Foreskin fibroblast (primary cell): ENCODE measurements at places on chromosomes 12 and 14.

DNA sequence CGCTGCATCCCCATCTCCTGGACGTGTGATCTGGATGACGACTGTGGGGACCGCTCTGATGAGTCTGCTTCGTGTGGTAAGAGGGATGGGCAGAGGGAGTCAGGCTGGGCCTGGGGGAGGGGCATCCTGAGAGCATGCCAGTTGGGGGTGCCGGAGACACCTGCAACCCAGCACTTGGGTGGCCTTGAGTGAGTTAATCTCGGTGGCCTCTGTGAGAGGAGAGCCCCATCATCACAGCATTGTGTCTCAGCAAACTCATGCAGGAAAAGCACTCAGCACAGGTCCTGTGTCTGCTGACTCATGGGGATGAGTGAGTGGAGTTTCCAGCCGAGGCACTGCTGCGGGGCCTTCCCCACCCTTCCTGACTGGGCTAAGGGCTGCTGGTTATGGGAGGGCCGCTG, 19.6 kb upstream of the LRP1-AS start:
- peak; percentile 72 for DNase-seq

DNA sequence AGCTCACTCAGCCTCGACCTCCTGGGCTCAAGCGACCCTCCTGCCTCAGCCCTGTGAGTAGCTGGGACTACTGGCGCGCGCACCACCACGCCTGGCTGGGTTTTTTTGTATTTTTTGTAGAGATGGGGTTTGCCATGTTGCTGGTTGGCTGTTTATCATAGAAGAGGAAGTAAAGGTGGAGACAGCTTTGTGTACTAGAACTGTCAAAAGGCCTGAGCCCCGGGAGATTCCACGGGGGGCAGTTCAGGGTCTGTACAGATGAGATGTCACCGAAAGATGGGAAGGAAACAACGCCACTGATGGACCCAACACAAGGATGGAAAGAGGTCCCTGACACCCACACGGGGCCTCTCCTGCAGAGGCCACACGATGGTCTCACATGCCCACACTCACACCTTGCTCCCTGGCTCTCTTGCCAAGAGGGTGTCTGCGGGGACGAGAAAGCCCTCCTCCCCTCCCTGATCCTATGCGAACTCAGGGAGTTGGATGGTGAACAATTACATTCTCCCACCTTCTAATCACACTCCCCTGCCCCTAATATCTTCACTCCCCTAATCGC, 66.6 kb downstream of the KDM2B start:
- DNase-seq: no peak

DNA sequence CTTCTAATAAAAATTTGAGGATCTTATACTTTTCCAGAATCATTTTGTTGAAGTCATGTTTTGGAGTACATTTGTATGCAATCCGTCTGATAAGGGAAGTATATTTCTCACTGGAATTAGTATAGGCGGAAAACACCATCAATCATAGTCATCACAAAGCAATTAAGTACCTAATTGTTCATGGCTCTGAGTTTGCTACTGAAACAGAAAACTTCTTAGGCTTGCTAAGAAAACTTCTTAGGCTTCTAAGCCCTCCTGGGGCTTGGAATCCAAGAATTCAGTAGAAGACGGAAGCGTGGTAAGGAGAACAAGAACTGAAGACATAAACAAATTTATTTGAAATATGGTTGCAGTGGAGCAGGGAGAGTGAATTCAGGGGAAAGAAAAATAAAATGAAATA, 636.3 kb downstream of the DIO2 start:
- DNase-seq: no peak

DNA sequence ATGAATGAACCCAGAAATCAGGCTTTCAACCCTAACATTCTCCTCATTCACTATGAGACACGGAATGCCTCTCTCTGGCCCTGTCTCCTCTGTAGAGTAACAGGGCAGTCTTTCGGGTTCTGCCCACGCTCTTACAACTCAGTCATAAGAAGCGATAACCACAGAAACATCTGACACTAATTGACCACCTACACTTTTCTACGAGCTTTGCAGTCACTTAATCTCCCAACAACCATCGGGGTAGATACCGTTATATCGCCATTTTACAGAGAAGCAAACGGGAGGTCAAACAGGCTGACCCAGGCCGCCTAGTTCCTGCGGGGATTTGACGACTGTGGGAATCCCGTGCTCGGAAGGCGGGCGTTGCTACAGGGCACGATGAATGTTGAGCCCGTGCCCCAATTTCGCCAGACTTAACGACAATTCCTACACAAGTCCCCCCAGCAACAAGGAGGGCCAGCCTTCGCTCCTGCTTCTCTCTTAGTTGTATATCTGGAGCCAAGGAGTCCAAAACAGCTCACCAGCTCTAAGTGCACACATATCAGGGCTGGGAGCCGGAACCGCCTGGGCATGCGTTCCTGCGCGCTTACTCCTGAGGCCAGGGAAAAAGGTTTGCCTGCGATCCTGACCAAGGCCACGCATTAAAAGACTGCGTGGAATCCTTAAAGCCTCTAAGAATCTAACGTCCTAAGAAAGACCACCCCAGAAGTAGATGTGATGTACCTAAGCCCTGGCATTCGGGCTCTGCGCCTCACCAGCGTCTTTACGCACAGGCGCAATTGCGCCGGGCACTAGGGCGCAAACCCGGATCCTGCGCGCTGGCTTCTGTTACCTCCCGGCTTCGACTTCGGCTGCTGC, 38.7 kb upstream of the TBX5 start:
- DNase-seq: peak; percentile 39

DNA sequence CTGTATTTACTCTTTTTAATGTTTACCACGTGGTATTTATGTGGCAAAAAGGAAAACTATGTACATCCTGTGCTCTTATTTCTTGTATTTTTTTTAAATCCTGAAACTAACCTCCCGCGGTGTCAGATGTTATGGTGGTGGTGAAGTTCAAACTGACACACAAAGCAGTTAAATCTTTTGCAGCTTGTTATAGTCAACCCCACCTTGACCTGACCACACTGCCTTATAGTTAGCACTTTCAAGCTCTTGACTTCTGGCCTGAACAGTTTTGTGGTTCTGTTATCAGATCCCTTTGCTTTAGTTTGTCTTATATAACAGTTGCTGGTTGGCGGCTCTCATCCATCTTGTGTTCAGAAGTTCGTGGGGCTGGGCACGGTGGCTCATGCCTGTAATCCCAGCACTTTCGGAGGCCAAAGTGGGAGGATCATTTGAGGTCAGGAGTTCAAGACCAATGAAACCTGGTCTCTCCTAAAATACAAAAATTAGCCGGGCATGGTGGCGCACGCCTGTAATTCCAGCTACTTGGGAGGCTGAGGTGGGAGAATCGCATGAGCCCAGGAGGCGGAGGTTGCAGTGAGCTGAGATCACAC, 2.1 kb downstream of the UNG start:
- peak; percentile 24 for DNase-seq

DNA sequence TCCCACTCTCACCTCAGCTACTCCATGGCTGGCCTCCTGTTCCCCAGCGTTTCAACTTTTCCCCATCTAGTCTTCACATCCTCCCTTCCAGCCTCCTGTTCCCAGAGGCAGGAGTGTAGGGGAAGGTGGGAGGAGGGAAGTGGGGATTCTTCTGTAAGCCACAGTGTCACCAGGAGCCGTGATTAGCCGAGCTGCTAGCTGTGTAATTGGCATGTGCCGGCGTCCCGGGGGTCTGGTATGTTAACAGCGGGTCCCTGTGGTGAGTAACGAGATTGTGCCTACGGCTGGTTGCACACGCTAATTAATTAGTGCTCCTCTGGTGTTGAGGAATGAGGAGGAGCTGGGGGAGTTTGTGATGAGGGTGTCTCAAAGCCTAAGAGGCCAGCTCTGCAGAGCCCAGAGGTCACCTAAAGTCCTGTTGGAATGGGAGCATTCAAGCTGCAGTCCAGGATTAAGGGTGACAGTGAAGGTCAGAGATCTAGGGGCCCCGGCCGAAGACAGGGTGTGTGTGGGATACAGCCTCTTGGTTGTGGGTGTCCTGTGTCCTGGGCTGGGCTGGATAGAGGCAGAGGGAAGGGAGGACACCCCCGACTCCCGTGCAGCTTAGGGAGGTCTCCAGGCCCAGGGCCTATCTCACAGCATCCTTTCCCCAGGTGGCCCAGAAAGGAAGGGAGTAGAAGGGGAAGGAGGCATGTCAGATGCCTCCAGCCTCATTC, 10.0 kb upstream of the CALCOCO1 start:
- DNase-seq: no peak

- no peak for DNase-seq
Observed at GRCh38 chr14:93706360-93706955, 81.8 kb downstream of the PRIMA1 start.

GRCh38 chr14:68685419-68686204, 107.3 kb downstream of the ZFP36L1 start:
- DNase-seq: peak; percentile 70

DNA sequence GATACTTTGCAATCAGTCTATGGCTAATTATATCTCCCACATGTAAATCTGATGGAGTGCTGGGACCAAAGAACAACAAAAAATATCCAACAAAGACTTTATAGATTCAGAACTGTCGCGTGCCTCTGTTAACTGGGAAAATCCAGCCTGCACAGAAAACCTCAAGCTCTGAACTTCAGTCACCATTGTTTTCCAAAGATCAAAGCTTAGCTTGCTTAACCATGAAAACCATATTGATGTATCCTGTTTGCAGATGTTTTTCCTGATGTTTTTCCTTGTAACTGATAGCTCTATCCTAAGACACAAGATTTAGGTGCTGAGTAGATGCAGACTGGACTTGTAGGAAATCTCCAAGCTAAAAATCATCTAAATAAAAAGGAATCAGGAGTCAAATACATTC, 163.7 kb downstream of the GXYLT1 start:
- DNase-seq: no peak

DNA sequence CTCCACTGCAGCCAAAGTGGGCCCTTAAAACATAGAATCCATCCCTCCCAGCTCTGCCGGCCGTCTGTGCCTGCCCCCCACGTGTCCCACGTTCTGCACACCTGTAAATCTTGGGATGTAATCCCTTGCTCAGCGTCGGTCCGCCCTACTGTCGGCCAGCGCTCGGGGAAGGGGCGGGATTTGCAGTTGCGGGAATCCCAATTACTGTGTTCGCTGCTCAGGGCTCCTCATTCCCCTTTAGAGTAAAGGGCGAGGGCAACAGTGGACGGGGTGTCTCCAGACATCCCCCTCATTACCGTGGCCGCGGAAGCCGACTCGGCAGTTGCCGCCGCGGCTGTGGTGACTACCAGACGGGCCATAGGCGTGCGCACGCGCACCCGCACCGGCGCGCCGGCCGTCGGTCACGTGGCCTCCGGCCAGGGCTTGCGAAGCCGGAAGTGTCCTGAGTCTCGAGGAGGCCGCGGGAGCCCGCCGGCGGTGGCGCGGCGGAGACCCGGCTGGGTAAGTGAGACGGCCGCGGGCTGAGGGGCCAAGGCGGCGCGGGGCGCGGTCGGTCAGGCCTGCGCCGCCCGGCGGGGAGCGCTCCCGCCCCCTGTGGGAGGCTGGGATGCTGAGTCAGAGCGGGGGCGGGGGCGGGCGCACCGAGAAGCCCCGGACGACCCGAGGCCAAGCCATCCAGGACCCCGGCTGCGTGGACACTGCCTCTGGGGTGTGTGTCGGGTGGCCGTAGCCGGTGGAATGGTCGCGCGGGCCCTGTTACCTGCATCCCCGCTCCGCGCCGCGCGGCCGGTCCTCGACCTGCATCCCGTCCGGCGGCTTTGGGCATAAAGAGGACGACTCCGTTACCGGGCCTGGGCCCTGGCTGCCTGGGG, at the start of gene TBK1:
Gene TBK1 (plus strand): TSS at position 434 of the 872 bp plus-strand sequence. CDS start 3,751 bp downstream, outside the sequence.
- DNase-seq: peak; percentile 83

DNA sequence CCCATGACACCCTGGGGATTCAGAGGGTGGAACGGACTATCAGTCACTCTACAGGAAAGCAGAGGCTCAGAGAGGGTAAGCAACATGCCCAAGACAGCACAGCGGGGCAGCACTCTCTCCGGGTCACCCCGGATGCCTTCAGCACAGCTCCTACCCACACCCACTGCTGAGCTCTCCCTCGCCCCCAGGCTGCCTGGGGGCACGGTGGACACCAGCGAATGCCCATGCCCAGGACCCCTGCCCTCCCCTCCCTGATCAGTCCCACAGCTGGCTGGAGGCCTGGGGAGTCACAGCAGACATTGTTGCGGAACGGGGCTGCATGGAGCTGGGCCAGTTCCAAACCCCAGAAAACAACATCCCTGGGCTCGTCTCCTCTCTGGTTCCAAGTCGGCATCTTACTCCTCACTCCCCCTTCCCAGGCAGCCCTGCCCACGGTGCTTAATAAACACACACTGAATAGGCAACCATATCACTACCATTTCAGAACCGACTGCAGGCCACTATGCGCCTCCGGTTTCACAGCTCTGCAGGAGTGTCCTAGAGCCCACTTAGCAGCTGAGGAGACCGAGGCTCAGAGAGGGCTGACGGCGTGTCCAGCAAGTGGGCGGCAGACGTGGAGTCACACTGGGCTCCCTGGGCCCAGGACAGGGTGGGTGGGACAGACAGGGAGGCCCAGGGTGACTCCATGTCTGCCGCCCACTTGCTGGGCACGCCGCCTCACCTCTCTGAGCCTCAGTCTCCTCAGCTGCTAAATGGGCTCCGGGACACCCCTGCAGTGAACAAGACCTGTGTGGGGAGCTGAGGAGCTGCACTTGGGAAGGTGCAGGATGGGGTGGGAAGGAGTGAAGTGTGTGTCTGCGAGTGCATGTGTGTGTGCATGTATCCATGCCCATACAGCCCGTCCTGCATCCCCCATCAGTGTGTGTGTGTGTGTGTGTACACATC, 27.0 kb downstream of the CCDC85C start:
- DNase-seq: no peak

DNA sequence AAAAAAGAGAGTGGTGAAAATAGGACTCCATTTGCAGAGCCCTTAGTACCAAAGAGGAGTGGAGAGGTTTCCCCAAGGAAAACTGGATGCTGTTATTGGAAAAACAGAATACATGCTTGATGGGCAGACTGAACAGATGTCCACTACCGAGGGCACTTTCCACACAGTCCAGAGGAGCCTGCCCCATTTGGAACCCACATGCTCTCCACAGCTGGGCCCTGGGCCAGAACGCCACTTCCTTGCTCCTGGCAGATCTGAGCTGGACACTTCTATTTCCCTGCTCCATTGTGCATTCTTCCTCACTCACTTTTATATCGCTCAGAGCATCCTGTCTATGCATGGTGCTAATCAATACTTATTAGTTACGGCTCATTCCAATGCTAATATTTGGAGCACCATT, 249.9 kb downstream of the SLC15A4 start:
- DNase-seq: no peak

DNA sequence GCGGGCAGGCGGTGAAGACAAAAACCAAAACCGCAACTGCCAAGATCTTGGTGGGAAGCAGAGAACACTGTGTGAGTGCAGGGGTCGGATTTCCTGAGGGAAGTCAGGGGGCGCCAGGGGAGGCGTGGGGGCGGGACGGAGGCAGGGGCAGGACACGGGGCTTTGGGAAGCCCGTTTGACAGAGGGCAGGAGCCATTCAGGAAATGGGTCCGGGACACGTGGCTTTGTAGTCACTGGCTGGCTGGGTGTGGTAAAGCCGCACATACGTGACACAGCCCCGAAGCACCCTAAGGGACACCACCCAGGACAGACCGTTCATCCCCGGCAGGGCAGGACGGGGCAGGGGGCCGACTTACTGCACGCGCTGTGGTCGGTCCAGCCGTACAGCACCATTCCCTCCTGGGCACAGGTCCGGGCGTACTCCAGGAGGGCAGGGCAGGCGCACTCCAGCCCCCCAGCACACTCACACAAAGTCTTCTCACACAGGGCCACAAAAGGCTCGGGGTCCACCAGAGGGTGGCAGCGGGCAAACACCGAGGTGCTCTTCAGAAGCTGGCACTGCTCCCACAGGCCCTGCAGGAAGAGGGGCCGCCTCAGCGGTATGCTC, 49.4 kb downstream of the VWF start:
- no peak for DNase-seq
